ENCODE measurements at places on chromosomes 7 and 10.

DNA sequence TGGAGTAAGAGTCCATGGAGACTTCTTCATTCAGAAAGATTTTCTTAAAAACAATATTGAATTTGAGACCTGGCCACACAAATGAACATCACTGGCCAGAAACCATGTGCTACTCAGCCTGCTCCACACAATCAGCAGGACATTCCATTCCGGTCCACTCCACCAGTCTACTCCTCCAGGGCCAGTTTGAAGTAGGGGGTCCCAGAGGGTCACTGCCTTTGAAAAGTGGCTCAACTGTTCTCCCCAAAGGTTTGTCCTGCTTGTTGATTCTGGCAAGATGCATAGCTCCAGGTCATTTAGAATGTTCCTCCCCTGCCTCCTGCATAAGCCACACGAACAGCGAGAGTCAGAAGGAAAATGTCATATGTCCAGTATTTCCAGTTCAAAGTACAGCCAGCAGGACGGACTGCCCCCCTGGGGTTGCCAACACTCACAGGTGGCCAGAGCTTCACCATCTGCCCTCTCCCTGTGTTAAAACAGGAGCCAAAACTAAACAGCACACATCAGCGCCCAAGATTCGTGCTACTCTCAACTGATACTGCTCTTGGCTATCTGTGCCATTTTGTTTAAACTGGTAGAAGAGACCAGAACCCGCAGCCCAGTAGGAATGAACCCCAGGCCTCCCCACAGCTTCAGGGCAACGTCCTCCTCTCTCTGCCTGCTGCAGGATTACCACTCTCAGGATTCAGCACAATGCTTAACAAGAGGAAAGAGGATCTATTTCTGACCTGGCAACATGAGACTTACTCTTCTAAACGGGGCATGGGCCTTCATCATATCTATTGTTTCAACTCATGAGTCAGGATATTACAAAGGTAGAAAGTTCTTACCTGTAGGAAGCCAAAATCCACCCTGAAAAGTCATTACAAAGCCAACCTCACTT is 11.3 kb downstream of the GRB10 start:
- no peak for DNase-seq

GRCh38 chr7:139133335-139134139 is 24.0 kb upstream of the ZC3HAV1 start:
- peak; percentile 83 for DNase-seq

GRCh38 chr7:94492601-94493000 is 17.0 kb upstream of the CASD1 start:
- DNase-seq, result no peak

GRCh38 chr10:64444564-64444963 is 923.4 kb downstream of the REEP3 start:
- DNase-seq, result no peak

DNA sequence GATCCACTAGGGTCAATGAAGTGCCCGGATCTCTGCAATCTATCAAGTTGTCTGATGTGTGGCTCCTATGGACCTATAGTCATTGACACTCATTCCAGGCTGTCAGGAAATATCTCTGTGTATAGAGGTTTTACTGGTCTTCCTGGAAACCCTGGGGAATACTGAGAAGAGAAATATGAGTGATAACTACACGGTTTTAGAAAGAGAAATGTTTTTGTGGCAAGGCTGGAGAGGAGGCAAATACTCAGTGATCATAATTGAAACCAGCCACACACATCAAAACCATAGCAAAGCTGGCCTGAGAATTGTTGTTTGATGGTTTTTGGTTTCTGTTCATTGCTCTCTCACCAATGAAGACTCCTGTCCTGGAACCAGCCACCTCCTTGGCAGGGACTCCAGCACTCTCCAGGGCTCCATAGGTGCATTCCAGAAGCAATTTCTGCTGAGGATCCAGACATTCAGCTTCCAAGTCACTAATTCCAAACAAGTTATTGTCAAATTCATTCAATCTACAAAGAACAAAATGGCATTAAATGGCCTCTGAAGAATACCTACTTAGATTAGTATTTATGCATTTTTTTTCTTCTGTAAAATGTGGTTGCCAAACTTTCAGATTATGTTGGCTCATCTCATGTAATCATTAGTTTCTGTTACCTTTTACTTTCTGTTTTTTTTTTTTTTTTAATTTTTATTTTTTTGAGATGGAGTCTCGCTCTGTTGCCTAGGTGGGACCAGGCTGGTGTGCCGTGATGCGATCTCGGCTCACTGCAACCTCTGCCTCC is 108.6 kb upstream of the ABI1 start:
- no peak for DNase-seq

DNA sequence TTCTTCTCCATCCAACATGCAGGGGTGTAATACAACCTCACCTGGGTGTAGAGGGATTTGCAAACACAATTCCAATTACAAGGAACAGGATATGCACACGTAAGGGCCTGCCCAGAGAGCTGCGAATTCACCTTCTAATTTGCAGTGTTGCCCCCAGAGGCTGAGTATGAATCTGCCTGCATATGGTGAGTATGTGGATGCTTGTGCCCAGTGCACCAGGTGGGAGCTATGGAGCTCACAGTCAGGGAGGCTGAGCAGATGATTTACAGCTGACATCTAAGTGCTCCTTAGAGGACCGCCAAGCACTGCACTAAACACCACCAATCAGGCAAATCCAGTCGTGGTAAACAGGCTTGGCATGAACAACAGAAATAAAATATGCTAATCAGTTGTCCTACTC is 132.0 kb downstream of the RELN start:
- DNase-seq, result no peak

- DNase-seq, result no peak
Measured at GRCh38 chr10:1206601-1207000, 150.4 kb downstream of the WDR37 start.

DNA sequence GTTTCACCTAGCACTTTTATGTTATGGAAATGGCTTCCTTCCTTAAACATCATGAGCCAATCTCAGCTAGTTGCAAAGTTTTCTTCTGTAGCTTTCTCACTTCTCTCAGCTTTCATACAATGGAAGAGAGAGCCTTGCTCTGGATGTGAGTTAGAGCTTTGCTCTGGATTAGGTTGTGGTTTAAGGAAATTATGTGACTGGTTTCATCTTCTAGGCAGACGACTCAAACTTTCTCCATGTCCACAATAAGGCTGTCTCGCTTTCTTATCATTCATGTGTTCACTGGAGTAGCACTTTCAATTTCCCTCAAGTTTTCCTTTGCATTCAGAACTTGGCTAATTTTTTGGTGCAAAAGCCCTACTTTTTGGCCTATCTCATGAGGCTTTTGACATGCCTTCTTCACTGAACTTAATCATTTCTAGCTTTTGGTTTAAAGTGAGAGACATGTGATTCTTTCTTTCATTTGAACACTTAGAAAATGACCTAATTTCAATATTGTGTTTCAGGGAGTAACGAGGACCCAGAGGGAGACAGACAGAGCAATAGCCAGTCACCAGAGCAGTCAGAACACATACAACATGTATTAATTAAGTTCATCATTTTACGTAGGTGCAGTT is 49.8 kb downstream of the CNOT4 start:
- DNase-seq, result no peak

- no peak for DNase-seq
Measured at GRCh38 chr10:69359148-69359547, 57.6 kb downstream of the TACR2 start.

DNA sequence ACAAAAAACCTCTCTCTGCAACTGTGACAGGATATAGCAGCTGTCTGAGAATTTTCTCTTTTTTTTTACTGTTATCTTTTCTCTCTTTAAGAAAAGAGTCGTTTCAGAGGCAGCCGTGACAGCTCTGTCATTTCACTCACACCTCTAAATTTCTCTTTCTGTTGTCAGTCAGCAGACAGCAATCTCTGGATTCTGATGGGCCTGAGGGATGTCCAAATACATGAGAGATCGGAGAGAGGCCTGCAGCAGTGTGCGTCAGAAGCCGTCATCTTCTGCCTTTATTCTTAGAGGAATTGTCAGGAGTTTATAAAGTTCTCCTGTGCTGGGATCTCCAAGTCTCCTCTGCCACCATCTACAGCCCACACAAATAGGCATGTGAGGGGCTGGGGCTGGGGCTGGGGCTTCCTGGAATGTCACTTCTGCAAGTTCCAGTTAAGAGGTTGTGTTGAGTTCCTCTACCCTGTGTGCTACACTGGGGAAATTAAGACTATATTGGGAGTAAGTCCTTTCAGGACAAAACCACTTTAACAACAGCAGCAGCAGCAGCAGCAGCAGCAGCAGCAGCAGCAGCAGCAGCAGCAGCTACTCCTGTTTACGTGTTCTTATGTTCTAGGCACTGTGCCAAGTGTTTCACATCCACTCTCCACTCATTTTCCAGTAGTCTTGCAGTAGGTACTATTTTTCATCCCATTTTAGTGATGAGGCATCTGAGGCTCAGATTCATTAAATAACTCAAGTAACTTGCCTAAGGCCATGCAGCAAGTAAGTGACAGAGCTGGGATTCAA is 541.3 kb downstream of the LRMDA start:
- DNase-seq, result no peak

GRCh38 chr7:111744501-111745155 is 182.3 kb upstream of the IMMP2L start:
- DNase-seq, result no peak

DNA sequence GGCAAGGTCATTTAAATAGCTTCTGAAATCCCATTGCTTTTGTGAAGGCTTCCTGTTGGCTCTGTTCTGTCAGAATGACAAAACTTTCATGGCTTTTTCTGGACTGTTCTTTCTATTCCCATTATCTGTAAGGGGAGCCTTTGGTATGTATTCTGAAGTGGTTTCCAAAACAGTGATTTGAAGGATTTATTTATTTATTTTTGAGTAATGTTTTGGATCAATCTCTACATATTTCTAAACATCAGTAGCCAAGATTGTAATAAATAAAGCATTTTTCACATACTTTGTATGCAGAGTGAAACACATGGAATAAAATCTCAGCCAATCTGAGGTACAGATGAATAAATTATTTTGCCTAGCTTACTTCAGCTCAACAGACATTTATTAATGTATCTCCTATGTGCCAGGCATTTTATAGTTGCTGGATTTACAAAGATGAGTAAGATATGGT is 121.1 kb downstream of the BBS9 start:
- no peak for DNase-seq

GRCh38 chr10:65496541-65496940 is 1429.3 kb upstream of the LRRTM3 start:
- no peak for DNase-seq

GRCh38 chr7:44325201-44325671 is at the start of gene CAMK2B:
TSS of gene CAMK2B (minus strand) at chr7:44325594. CDS start at chr7:44325421, 173 bp downstream.
- DNase-seq, result no peak

GRCh38 chr10:103373544-103373943 is 5.8 kb downstream of the TAF5 start:
- no peak for DNase-seq

GRCh38 chr7:108503112-108504026 is 22.6 kb downstream of the PNPLA8 start:
- no peak for DNase-seq

- DNase-seq, result no peak
Measured at GRCh38 chr10:30431435-30431911, 2.5 kb upstream of the MAP3K8 start.

- DNase-seq, result no peak
Measured at GRCh38 chr7:129865925-129866201, 86.9 kb downstream of the UBE2H start.

GRCh38 chr7:155311826-155312537 is 14.3 kb downstream of the INSIG1 start:
- no peak for DNase-seq

GRCh38 chr10:78338717-78339116 is 305.1 kb downstream of the RPS24 start:
- no peak for DNase-seq

DNA sequence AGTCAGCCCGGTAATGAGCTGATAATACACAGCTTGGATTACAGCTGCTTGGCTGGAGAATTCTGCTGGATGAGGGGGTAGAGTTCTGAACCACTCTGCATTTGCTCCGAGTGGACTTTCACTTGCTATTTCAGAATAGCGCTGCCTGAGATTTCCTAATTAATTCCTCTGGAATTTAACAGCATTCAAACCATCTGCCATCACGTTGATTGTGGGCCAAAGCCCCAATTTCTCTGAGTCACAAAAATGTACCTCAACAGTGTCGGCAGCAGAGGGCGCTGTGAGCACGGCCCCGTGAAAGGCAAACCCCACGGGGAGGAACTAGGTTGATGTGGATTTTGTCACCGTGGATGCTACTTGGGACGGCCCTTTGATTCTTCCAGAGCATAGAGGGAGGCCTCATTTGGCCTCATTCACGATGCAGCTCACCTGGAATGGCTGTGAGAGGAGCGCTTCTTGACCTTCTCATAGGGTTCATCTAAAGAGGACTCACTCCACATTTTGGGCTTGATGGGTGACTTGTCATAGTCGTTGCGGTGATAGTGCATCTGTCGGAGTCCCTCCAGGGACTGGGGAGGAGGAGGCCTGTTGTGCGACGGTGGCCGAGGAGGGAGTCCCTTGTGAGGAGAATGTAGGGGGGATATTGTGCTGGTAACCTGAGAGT is 73.3 kb downstream of the PRPF18 start:
- DNase-seq, result no peak

DNA sequence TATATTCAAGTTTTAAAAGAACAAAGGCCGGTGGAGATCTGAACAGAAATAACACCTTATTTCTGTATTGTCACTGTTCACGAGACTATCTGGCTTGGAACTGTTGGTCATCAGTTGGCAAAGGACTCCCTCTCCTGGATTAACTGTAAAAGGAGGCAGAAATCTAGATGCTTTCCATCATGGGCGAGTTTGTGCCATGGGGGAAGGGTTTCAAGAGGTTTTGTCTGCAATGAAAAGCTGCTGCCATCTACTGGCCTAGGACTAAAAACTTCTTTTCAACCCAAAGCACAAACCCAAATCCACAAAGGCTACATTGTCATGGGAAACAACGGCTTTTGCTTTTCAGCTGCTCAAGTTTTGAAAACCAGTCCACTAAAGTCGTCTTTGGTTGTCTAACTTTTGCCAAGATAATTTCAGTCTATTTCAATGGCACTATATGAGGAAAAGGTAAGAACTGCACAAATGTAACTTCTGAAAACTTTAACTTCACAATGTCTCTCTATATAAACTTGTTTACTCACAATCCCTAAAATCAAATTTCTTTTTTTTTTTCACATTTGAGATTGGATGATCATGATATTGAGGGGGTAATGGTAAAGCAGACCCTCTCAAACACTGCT is 196.8 kb downstream of the SKAP2 start:
- peak; percentile 98 for DNase-seq

DNA sequence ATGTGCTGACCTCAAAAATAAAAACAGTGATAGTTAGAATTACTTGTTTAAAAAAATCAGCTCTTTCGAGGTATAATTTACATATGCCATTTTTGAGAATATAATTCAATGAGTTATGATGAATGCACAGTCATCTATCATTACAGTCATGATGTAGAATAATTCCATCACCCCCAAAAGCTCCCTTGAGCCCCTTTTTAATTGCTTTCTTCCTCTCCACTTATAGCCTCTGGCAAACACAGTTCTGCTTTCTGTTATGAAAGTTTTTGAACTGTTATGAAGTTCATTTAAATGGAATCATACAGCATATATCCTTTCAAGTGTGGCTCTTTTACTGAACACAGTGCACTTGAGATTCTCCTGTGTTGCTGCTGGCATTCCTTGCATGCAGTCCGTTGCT is 41.4 kb downstream of the PRTFDC1 start:
- DNase-seq, result no peak

- no peak for DNase-seq
Measured at GRCh38 chr7:5543361-5543760, 119.7 kb upstream of the TNRC18 start.

- DNase-seq, result no peak
Measured at GRCh38 chr7:30744075-30744417, 7.9 kb upstream of the INMT start.

GRCh38 chr10:34585422-34586112 is 229.5 kb downstream of the PARD3 start:
- DNase-seq, result no peak
